NCI-H446 (cell line): ENCODE measurements at places on chromosomes 1 and 21.

GRCh38 chr1:86035101-86035500 is 121.5 kb downstream of the COL24A1 start:
- no peak for DNase-seq

GRCh38 chr1:206430031-206430983 is 40.0 kb upstream of the IKBKE start:
- DNase-seq: no peak

GRCh38 chr21:45073301-45074047 is 906 bp upstream of the ADARB1 start:
- no peak for DNase-seq

- no peak for DNase-seq
Measured at GRCh38 chr1:3049164-3049563, 19.8 kb upstream of the PRDM16 start.

- no peak for DNase-seq
Measured at GRCh38 chr1:91523482-91523881, 22.8 kb downstream of the CDC7 start.

DNA sequence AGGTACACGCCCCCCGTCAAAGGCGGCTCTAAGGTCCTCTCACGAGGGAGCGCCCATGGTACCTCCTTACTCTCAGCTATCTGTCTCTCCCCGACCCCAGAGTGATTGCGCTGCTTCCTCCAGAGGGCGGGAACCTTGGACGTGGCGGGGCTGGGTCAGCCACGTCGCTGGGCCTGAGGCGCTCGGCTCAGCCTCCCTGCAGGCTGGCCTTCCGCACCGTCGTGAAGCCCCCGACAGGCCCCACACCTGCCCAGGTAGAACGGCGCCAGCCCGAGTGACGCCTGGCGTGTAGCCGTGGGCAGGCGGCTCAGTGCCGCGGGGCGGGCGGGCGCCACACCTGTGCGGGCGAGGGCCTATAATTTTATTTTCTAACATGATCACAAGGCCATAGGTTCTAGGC is 122.2 kb upstream of the BEND5 start:
- DNase-seq: no peak

- no peak for DNase-seq
Measured at GRCh38 chr1:150976401-150976821, 1.8 kb upstream of the CERS2 start.

DNA sequence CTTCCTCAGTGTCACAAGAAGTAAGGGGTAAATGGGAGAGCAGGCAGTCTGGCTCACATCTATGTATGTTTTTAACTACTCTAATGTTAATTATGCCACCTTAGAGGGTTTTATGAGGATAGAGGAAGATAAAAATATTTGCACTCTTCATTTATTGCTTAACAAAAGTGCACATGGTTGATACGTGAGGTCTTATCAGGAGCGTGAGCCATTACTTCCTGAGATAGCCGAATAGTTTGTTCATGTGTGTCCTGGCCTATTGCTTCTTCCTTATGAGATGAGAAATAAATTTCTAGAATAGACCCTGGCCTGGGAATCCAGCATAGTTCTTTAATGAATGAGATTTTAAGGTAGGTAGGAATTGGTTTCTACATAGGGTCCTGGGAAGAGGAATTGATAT is 471.1 kb upstream of the B3GALT2 start:
- no peak for DNase-seq

GRCh38 chr1:118786454-118787155 is 201.5 kb downstream of the TBX15 start:
- DNase-seq: no peak

DNA sequence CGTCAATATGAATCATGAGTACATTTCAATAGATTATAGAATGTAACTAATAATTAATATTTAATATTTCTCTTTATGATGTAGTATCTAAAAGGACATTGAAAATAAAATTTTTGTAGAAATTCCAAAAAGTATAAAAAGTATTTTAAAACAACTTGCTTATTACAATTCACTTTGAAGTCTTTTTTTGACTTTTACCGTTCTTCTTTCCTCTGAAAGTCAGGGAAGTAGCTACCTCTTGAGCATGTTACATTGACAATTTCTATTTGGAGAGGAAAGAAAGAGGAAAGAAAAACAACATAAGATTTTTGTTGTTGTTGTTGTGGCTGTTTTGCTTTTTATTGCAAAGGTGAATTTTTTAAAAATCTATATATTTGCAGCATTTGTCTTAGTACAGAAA is 1.3 kb downstream of the PTPRC start:
- DNase-seq: no peak

GRCh38 chr1:29861922-29862321 is 625.6 kb downstream of the PTPRU start:
- no peak for DNase-seq

- no peak for DNase-seq
Measured at GRCh38 chr1:165205145-165205544, 151.4 kb downstream of the LMX1A start.

- DNase-seq: no peak
Measured at GRCh38 chr1:11042995-11043874, 3.8 kb downstream of the MASP2 start.
